ENCODE measurements at places on chromosomes 6 and 20.
A peak's percentile ranks its signal among the peaks of the same experiment; 100 is the strongest.

DNA sequence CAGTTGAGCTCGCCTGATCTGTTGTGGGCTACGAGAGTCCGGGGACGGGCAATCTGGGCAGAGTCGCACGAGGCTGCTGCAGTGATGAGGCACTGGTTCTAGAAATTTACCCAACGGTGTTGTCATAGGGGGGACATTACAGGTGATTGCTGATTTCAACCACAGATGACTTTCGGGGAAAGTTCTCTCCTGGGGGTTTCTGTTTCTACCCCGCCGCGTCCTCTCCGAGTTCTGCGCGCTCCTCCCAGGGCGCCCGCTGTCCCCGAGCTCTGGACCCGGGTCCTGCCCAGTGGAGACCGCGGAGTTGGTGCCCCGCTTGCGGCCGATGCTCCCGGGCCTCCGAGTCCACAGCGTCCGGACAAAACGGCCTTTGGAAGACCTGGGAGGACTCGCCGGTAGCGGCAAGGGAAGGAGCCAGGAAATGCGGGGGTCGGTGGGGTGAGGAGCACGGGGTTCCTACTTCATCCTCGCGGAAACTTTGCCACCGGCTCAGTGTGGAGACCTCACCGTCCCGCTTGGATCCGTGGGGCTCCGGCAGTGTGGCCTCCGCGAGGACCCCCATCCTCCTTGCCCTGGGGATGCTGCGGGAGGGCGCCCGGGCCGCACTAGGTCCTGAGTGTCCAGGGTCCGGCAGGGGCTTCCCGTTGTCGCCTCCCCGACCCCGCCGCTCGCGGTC, 12.3 kb upstream of the RAET1L start:
- no peaks in the 10 kb centered on the region for H3K4me1 ChIP-seq
- H3K36me3 ChIP-seq, result no peaks in the 10 kb centered on the region
- peaks cover 44% of the 10 kb centered on the region for H3K27me3 ChIP-seq
- H3K27ac ChIP-seq, result no peak overlapping the region
- DNase-seq, result no peak
- H3K4me3 ChIP-seq, result no peak overlapping the region

DNA sequence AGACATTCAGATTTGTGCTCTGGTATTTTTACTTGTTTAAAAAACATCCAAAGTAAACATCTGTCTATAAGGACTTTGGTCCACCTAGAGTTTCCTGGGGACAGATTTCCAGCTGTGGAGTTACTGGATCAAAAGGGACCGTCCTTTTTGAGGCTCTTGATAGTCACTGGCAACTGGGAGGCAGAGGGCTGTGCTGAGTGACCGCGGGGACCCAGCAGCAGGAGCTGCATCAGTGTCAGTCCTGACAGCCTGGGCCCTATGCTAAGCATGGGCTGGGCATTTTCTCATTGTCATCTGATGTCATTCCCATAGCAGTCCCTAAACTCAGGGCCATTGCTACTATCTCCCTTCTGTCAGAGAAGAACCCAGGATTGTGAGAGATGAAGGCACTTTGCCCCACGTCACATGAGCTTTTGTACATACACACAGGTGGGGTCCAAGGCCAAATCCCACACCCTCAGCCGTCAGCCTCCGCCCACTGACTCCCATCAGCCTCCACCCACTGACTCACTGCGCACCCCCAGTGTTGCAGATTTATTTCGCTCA, 293.8 kb downstream of the TAF4 start:
- H3K36me3 ChIP-seq, result no peaks in the 10 kb centered on the region
- H3K4me3 ChIP-seq, result no peak overlapping the region

DNA sequence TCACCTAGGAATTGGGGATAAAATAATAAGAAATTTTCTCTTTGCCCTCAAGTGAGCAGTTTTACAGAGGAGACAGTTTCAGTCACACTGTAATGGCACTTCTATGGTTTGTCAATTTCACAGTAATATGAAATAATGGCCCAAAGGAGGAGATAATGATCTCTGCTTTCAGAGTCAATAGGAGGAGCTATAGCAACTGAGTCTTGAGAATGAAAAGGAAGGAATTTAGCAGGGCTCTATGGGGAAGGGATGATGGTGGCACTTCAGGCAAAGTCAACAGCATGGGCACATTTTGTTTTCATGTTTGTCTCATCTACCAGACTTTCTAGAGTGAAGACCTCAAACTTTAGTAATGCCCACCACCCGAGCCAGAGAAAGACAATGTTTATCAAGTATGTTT, 138.3 kb upstream of the HMGN3 start:
- no peaks in the 10 kb centered on the region for H3K27me3 ChIP-seq
- no peaks in the 10 kb centered on the region for H3K36me3 ChIP-seq
- no peak overlapping the region for H3K4me3 ChIP-seq
- H3K4me1 ChIP-seq, result no peaks in the 10 kb centered on the region

GRCh38 chr6:147691446-147691845, 183.0 kb downstream of the SAMD5 start:
- H3K27ac ChIP-seq, result no peak overlapping the region
- no peaks in the 10 kb centered on the region for H3K4me1 ChIP-seq
- H3K27me3 ChIP-seq, result no peaks in the 10 kb centered on the region
- no peak overlapping the region for H3K4me3 ChIP-seq
- no peak for DNase-seq
- no peaks in the 10 kb centered on the region for H3K36me3 ChIP-seq

- no peak overlapping the region for H3K4me3 ChIP-seq
- no peak for DNase-seq
- H3K36me3 ChIP-seq, result no peaks in the 10 kb centered on the region
- H3K4me1 ChIP-seq, result no peaks in the 10 kb centered on the region
- no peak overlapping the region for H3K27ac ChIP-seq
Measured at GRCh38 chr6:79656134-79656533, 25.0 kb downstream of the SH3BGRL2 start.

- DNase-seq, result no peak
- no peak overlapping the region for H3K4me3 ChIP-seq
- no peaks in the 10 kb centered on the region for H3K4me1 ChIP-seq
- no peaks in the 10 kb centered on the region for H3K36me3 ChIP-seq
Measured at GRCh38 chr6:159844737-159845645, 44.9 kb downstream of the PNLDC1 start.

GRCh38 chr6:79864001-79864400, 83.4 kb downstream of the ELOVL4 start:
- H3K4me3 ChIP-seq, result no peak overlapping the region
- H3K27ac ChIP-seq, result no peak overlapping the region
- H3K4me1 ChIP-seq, result peaks cover 3% of the 10 kb centered on the region
- H3K27me3 ChIP-seq, result no peaks in the 10 kb centered on the region

GRCh38 chr6:138631566-138631965, 132.3 kb upstream of the NHSL1 start:
- no peak overlapping the region for H3K27ac ChIP-seq
- H3K4me3 ChIP-seq, result no peak overlapping the region
- H3K36me3 ChIP-seq, result no peaks in the 10 kb centered on the region
- no peaks in the 10 kb centered on the region for H3K4me1 ChIP-seq
- H3K27me3 ChIP-seq, result no peaks in the 10 kb centered on the region

GRCh38 chr6:105645156-105645555, 242.3 kb upstream of the PREP start:
- H3K4me1 ChIP-seq, result no peaks in the 10 kb centered on the region
- no peak overlapping the region for H3K4me3 ChIP-seq
- no peak overlapping the region for H3K27ac ChIP-seq
- no peaks in the 10 kb centered on the region for H3K27me3 ChIP-seq
- DNase-seq, result no peak

- no peak overlapping the region for H3K4me3 ChIP-seq
- DNase-seq, result peak; percentile 29
- H3K27me3 ChIP-seq, result no peaks in the 10 kb centered on the region
- no peaks in the 10 kb centered on the region for H3K4me1 ChIP-seq
- H3K36me3 ChIP-seq, result no peaks in the 10 kb centered on the region
Measured at GRCh38 chr6:113908801-113909200, 51.7 kb downstream of the MARCKS start.

DNA sequence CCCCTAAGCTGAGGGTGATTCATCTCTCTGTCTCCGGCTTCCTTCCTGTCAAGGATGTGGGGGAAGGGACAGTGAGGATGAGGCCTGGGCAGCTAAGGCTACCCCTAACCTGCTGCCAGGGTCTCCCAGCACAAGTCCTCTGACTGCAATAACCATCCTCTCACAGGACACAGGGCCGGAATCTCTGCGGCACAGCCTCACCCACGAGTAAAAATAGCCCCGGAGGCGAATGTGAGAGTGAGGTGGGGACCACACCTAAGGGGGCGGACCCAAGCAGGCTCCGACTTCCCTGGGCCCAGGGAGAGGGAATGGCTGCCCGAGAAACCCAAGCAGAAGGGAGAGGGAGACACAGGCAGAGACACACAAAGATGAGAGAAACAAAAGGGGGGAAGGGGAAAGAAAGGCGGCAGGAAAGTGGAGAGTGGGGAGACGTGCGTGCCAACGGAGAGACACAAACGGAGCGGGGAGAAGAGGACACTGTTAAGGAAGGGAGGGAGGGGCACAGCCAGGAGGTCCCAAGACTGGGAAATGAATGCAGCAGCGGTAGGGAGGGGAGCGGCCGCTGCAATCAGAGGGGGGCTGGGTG, 1.4 kb downstream of the CLIC1 start:
- peak overlapping the region; percentile 85 for H3K27ac ChIP-seq
- no peaks in the 10 kb centered on the region for H3K27me3 ChIP-seq
- peak overlapping the region; percentile 99 for H3K4me3 ChIP-seq

GRCh38 chr6:143146186-143146851, 85.6 kb downstream of the AIG1 start:
- no peak overlapping the region for H3K27ac ChIP-seq
- H3K4me3 ChIP-seq, result no peak overlapping the region
- H3K36me3 ChIP-seq, result no peaks in the 10 kb centered on the region
- H3K4me1 ChIP-seq, result no peaks in the 10 kb centered on the region
- no peak for DNase-seq

GRCh38 chr6:33787954-33788693, 806 bp downstream of the LEMD2 start:
- peak overlapping the region; percentile 87 for H3K27ac ChIP-seq
- peak overlapping the region; percentile 79 for H3K4me3 ChIP-seq
- H3K4me1 ChIP-seq, result peaks cover 15% of the 10 kb centered on the region
- peak; percentile 82 for DNase-seq

DNA sequence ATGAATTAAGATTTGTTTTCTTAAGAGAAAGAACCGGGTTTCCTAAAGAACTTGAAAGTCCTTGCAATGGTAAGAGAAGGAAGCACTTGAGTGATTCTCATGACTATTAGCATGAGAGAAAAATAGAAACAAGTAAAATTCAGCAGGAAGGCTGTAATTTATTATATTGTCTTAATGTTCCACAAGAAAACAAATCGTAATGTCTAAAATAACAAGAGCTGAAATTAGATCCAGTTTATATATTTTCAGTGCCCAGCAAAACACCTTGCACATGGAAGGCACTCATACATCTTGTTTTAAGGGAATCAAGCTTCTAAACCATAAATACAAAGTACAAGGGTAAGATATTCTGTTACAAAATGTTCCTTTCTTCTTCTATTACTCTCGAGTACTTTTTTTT, 229.4 kb upstream of the PLN start:
- no peaks in the 10 kb centered on the region for H3K27me3 ChIP-seq
- H3K4me3 ChIP-seq, result no peak overlapping the region
- DNase-seq, result no peak
- H3K27ac ChIP-seq, result no peak overlapping the region
- H3K36me3 ChIP-seq, result no peaks in the 10 kb centered on the region

- no peaks in the 10 kb centered on the region for H3K4me1 ChIP-seq
- no peak overlapping the region for H3K27ac ChIP-seq
- no peak overlapping the region for H3K4me3 ChIP-seq
Measured at GRCh38 chr6:22298475-22298890, 1.6 kb upstream of the PRL start.

DNA sequence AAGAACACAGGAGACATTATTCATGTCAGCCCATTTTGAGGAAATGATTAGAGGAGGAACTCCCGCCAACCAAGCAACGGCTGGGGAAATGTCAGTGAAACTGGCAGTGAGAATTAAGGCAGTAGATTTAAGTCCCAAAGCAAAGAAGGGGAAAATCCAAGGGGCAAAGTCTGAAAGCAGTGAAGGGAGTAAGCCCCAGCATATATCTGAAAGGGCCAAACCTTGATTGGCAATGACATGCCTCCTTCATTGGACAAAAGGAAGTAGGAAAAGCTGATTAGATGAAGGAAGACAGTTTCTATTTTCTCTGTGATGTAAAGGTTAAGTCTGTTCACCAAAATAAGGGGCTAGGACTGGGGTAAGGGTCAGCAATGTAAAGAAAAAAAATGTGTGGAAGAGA, 190.3 kb downstream of the RNF144B start:
- DNase-seq, result no peak
- no peaks in the 10 kb centered on the region for H3K4me1 ChIP-seq
- no peak overlapping the region for H3K27ac ChIP-seq
- no peaks in the 10 kb centered on the region for H3K27me3 ChIP-seq
- no peaks in the 10 kb centered on the region for H3K36me3 ChIP-seq
- H3K4me3 ChIP-seq, result no peak overlapping the region

- no peak for DNase-seq
- no peak overlapping the region for H3K27ac ChIP-seq
- H3K36me3 ChIP-seq, result no peaks in the 10 kb centered on the region
- no peaks in the 10 kb centered on the region for H3K27me3 ChIP-seq
Measured at GRCh38 chr6:102066301-102066700, 672.8 kb downstream of the GRIK2 start.

DNA sequence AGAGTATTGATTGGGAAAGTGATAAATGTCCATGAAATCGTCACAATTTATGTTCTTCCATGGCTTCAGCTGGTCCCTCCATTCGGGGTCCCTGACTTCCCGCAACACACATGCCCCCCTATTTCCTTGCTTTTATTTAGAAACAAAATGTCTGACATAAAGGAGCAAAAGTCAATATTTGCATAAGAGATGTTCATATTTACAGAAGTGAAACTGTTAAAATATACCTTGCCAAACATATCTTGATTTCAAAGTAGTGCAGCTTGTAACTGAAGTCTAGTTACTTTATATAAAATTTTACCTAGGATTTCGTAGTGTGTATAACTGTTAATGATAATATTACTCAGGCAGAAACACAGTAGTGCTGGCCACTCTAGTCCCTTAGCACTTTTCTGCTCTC, 548.9 kb upstream of the ADGRB3 start:
- no peak overlapping the region for H3K4me3 ChIP-seq
- H3K36me3 ChIP-seq, result no peaks in the 10 kb centered on the region
- no peaks in the 10 kb centered on the region for H3K4me1 ChIP-seq
- no peak overlapping the region for H3K27ac ChIP-seq

- H3K4me1 ChIP-seq, result peaks cover 4% of the 10 kb centered on the region
- no peaks in the 10 kb centered on the region for H3K27me3 ChIP-seq
- H3K36me3 ChIP-seq, result no peaks in the 10 kb centered on the region
- no peak overlapping the region for H3K27ac ChIP-seq
- DNase-seq, result no peak
Measured at GRCh38 chr20:48287021-48287494, 501.8 kb upstream of the SULF2 start.

DNA sequence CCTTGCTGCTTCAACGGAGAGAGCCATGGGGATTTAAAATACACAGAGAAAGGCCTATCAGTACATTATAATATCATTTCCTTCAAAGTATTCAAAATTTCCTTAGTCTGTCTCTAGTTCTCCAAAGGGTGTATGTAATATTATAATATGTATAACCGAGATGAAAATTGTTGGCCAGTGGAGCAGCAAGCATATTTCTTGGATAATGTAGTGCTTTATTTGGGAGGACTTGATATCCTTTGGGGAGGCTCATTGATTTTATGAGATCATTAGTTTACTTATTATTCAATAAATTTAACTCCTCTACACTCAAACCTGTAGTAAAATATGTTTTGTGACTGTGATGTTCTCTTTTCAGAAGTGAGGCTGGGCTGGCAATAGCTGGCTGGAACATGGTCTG, 802.9 kb upstream of the FLRT3 start:
- no peak overlapping the region for H3K4me3 ChIP-seq
- H3K4me1 ChIP-seq, result no peaks in the 10 kb centered on the region
- DNase-seq, result no peak
- no peak overlapping the region for H3K27ac ChIP-seq

GRCh38 chr6:21486115-21486514, 107.4 kb upstream of the SOX4 start:
- H3K36me3 ChIP-seq, result no peaks in the 10 kb centered on the region
- no peak overlapping the region for H3K4me3 ChIP-seq
- no peaks in the 10 kb centered on the region for H3K4me1 ChIP-seq
- no peak overlapping the region for H3K27ac ChIP-seq
- no peaks in the 10 kb centered on the region for H3K27me3 ChIP-seq
- no peak for DNase-seq
